Esophagus mucosa (tissue), 1 donor: ENCODE measurements at places on chromosomes 1 and 21.

DNA sequence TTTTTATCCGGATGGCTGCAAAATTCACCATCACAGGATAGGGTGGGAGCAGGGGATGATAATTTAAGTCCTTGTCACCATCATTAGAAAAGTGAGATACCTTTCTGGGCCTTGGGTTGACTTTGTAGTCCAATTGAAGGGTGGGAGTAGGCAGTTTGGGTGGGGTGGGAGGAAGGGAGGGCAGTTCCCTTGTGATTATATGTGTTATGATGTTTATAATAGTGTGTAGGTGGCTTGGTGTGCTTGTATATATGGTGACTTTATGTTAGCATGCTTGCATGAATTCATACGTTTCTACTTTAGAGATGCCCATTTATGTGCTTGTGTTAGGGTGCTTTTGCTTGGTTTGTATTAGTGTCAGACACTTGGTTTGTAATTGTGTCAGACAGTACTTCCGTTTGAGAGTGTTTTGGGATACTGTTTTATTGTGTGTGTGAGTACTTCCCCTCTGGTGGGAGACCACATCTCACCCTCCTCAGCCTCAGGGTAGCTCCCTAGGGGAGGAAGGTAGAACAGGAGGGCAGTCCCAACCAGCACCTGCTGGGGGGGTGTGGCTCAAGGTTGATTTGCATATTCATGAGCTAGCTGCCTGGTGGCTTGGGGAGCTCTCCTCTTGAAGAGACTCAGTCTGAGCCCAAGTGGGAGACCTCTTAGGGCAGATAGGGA, 6.3 kb upstream of the POU3F1 start:
- ATAC-seq: peak; percentile 46

DNA sequence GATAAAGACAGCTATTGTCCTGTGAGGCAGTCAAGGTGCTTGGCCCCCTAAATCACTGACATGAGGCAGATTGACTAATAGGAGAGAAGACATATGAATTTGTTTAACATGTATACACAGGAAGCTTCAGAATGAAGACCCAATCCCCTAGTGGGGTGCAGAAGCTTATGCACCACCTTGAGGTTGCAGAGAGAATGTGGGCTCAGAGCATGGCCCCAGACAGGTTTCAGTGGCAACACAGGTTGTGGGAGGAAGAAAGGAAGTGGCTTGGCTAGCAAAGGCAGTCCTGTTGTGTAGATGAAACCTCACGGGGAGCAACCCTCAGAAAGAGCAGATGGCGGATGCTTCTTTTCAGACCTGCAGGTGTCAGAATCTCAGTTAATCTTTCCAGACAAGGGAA, 37.0 kb upstream of the PARP1 start:
- peak; percentile 64 for ATAC-seq

DNA sequence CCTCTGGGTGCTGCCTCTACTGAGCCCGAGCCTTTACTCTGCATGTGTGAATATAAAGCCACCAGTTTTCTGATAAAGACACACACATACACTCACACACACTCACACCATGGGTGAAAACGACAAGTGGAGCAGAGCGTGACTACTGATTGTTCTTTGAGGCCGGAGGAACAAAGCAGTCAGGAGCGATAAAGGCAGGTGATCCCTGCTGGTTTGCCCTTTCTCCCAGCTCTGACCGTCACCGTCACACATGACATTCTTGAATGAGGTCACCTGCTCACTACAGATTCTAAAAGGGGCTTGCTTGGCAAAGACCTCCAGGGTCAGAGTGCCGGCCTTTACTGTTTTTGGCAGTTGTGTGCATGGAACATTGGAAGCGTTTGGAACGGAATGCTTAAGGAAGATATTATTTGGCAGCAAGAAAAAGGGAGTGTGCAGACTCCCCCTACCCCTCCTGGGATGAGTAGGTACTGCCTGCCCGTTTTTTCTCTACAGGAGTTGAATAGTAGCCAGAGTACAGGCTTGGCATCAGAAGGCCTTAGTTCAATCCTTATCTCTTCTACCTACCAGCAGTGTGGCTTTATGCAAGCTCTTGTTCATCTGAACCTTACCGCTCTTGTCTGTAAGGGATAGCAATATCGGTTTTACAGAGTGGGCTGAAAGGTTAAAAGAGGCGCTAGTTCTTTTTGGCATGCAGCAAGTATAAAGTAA, 79.7 kb downstream of the PBX1 start:
- ATAC-seq: no peak

GRCh38 chr1:162256287-162256686, 120.4 kb downstream of the SPATA46 start:
- ATAC-seq: no peak

DNA sequence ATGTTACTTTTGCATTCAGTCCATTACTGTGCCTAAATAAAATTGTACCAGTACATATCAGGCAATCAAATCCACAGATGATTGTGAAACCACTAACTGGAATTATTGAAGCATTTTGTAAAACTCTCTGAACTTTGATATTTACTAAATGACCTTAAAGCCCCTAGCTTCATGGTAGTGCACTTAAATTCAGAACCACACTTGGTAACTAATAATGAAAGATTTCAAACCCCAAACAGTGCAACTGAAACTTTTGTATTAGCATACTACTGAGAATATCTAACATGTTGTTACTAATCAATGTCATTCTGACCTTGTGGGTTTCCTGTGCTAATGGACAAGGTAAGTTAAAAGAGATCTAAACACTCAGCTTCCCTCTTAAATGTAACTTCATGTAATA, at the start of gene CFHR3:
CFHR3 (plus strand) TSS at position 238 of the 400 bp plus-strand sequence; CDS start at position 285, 47 bp downstream.
- ATAC-seq: no peak

DNA sequence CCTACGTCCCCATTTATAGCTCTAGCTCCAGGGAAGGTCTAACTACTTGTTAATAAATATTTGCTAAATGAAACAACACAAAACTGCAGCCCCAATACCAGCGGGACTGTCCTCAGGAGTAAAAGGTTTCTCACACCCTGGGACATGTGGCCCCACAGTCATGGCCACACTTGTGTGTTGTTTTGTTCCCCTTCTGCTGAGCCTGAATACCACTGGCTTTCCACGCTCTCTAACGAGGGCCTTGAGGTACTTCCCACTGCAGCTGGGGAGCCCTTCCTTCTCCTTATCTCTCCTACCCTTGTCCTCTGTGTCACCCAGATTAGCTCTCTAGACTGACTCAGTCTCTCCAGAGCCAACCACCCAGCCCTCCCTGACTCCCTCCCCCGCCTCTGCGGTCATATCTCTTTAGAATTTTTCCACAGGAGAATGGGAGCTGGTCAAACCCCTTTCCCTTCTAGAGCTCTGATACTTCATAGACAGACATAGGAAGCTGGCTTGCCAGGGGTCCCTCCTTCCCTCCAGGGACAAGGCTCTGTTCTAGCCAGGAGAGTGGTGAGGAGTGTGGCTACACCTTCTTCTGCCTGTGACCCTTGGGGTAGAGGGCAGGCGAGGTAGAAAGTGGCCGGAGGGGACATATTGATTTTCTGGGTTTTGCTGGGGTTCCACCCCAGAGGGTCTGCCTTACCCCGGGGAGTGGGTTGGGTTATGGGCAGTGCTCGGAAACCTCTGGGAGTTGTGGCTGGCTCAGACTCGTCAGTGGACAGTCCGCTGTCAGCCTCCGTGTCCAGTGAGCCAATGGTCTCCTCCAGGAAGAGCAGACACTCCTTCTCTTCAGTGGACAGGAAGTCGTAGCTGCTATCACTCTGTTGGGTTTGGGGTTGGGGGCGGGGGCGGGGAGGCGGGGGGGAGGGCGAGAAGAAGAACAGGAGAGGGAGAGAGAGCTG, 8.1 kb downstream of the C1orf116 start:
- no peak for ATAC-seq

DNA sequence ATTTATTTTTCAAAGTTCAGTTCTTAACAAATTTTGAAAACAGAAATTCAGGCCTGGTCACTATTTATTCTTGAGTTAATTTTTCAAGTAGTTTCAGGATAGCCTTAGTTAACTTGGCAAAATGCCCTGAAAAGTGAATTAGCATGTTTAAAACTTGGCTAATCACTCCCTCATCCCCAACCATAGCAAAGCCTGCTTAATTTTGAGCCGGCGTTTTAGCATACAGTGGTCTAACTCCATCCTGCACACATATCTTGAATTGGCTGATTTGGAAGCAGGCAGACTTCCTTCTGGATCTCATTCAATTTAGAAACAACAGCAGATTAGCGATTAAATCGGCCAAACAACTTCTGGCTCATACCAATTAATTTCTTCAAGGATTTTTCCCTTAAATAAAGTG, 439.2 kb downstream of the PTBP2 start:
- no peak for ATAC-seq

DNA sequence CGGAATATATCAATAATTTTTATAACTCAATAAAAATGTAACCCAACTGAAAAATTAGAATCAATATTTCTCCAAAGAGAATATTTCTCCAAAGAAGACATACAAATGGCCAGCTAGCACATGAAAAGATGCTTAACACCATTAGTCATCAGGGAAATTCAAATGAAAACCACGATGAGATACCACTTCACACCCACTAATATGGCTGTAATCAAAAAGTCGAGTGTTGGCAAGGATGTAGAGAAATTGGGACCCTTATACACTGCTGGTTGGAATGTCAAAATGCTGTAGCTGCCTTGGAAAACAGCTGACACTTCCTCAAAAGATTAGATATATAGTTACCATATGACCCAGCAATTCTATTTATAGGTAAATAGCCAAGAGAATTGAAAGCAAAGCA, 133.0 kb downstream of the GPR52 start:
- no peak for ATAC-seq

GRCh38 chr1:81836007-81836626, 35.4 kb downstream of the ADGRL2 start:
- ATAC-seq: no peak

DNA sequence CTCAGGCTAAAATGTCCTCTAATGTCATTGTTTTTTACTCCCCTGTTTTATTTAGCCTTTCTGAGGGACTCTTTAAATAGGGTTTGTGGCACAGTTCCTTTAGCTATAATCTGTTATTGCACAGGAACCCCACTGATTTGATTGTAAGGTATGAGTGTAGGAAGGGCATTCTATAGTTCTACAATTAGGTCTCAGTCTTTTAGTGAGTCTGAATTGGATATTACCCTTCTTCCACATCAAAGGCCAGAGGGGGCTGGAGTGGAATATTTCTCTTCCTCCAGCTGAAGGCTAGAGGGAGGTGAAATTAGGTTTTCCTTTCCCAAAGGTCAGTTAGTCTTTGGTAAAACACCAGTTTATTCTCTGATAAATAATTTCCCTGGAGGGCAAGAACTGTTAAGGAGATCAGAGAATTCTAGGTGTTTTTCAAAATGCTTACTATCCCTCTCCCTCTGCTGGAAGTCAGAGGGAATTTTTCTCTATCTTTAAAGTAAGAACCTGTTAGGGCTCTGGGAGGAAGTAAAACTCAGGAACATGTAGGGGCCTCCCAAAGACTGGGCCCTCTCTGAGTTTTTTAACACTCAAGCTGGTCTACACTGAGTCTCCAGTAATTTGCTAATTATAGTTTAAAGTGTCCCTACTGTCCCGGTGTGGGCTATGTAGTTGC, 176.3 kb upstream of the ZNHIT6 start:
- ATAC-seq: no peak

DNA sequence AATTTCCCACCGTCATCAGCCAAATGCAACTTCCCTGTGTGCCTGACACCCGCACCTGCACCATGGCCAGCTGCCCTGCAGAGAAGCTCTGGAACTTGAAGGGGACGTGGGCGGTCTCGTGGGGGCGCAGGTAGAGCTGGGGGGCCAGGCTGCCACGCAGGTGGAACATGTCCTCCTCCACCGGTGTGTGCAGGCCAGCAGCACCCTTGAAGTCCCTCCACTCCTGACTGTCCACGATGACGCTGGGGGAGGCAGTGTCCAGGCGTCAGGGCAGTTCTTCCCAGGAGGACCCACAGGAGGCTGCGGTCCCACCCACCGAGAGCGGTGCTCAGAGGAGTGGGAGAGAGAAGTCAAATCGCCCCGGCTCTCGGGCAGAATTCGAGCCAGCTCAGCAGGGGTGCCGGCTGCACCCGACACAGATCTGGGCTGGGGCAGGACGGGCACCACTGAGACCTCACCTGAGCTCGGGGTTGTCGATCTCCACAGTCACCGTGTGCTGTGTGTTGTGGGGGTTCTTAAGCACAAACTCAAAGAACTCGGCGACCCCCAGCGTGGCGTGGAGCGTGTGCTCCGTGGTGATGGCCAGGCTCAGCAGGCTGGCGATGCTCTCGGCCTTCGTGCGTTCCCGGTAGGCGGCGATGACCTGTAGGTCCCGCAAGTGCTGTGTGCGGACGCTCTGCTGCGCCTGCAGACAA, 117.7 kb downstream of the NPHP4 start:
- no peak for ATAC-seq

GRCh38 chr1:41149570-41149969, 92.5 kb downstream of the SCMH1 start:
- ATAC-seq: no peak

- ATAC-seq: no peak
These were observed 23.2 kb downstream of the CDC42 start for GRCh38 chr1:22075718-22076117.

DNA sequence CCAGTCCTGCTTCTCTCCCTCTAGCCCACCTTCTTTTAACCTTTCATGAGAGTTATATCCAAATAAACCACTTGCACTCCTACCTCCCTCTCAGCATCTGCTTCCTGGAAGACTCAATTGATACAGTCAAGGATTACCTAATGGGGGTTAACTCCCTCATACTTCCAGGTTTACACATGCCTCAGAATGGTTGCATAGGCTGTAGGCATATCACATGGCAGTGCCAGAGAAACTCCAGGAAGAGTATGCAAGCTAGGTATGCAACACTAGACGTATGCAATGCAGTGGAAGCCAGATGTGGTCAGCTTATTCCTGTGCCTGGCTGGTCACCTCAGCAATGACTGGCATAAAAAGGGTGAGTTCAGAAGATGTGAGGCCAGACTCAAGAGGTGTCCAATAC, 32.7 kb upstream of the VANGL1 start:
- ATAC-seq: peak; percentile 85

- no peak for ATAC-seq
These were observed 103.5 kb upstream of the LMO4 start for GRCh38 chr1:87225171-87225570.

- no peak for ATAC-seq
These were observed 1.6 kb upstream of the STK40 start for GRCh38 chr1:36387141-36387949.

DNA sequence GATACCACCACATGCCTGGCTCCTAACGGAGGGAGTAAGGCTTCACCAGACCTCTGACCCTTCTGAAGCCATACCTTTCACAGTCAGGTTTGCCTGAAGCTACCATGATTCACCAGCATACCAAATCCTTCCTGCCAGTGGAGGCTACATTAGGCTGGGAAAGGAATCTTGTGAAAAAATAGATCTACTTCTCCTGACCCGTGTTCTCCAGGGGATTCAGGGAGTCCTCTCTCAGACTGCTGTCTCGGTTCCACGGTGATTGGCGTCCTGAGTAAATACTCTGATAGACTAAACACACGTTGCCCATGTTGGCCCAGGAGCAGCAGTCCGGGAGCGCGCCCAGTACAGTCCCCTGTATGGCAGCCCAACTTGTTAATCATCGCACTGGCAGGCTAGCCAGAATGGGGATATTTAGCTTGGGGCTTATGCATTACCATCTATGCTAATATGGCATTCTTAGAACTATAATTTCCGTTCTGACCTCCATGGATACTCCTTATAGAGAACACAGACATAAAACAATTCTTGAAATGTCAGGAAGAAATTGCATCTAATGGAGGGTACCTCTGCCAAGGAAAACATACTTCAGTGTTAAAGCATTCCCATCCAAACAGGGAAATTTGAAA, 173.2 kb downstream of the ROR1 start:
- no peak for ATAC-seq
